Breast epithelium (tissue), 4 donors: ENCODE measurements at places on chromosomes 7 and 10. TPM values are rescaled to one million over a fixed set of nuclear protein-coding genes. Genes with fewer than 3 reads are reported as not detected.
A peak's percentile ranks its signal among the peaks of the same experiment; 100 is the strongest.

Gene PILRA
- total RNA-seq: 4.3 TPM

- no peaks in the 10 kb centered on the region for H3K36me3 ChIP-seq
- no peak overlapping the region for H3K4me3 ChIP-seq
- no peak for DNase-seq
- H3K27me3 ChIP-seq: no peaks in the 10 kb centered on the region
- no peaks in the 10 kb centered on the region for H3K4me1 ChIP-seq
Observed at GRCh38 chr10:84176836-84177474, 3.4 kb downstream of the GPR15LG start.

DNA sequence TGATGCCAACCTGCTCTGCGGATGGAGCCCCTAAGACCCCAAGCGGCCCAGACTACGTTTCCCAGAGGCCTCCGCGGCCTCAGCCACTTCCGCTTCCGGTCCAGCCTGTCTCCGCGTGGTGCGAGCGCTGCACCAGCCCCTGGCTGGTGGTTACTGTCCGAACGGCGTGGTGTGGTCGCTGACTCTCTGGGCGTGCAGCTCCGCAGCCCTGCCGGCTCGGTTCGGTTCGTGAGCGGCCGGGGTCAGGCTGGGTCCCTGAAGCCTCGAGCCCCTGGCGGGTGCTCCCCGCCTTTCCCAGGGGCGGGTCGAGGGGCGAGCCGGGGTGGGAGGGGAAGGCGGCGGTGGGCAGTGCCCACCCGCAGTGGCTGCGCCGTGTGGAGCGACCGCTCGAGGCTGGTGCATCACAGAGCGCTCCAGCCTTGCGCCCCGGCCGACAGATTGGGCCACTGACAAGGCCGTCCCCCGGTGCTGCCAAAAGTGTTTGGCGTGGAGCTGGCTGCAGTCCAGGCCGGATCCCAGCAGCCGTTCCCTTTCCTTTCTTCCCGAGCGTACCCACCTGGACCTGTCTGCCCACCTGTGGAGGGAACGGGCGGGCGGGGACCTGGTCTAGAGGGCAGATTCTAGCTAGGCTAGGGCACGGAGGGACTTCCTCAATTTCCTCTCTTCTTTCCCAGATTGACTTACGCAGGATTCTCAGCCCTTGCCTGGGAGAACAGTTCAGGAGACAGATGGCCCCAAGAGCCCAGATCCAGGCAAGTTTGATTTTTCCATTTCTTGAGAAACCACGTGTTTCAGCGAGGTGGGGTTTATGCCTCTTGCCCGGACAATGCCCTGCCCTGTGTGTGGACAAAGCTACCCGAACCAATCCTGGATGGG, at the start of gene ZNF485:
Gene ZNF485 (plus strand): TSS at position 116 of the 876 bp plus-strand sequence. CDS start 613 bp downstream, at position 729.
- peak; percentile 61 for DNase-seq
- peak within 1 kb of the TSS; percentile 76 for H3K4me3 ChIP-seq
- H3K27me3 ChIP-seq: no peaks in the 10 kb centered on the region
- H3K4me1 ChIP-seq: no peaks in the 10 kb centered on the region
- H3K27ac ChIP-seq: peak within 1 kb of the TSS; percentile 88

Gene CYP2C19
- total RNA-seq: not detected

DNA sequence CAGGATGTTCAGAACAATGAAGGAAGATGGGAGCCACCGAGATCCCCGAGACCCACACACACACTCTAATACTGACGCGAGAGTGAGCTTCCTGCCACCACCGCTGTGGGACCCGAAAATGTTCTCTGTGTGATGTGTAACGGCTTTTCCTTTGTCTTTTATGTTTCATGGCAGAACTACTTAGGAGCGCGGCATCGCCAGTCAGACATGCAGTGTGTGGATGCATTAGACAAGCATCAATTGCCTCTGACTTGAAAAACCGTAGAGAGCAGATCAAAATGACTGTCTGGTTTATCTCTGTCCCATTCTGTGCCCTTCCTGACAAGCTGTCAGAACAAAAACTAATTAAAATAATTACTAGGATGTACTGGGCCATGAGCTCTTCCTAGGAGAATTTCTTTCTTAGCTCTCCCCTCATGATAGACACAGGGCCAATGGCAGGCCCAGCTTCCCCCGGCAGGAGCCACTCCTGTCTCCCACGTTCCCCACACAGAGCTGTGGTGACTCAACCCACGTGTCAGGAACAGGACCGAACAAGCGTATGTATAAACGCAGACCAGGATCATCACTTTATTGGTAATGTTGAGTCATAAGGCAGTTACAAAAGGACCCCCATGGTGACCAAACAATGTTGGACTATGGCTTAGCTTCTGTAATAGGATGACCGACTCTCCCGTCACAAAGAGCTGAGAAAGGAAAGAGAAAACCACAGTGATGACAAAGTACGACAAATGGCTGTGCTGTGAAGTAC, 705.0 kb downstream of the PARD3 start:
- no peaks in the 10 kb centered on the region for H3K36me3 ChIP-seq
- no peak overlapping the region for H3K4me3 ChIP-seq
- H3K4me1 ChIP-seq: no peaks in the 10 kb centered on the region
